Left lung (tissue), 14 donors: ENCODE measurements at places on chromosomes 7 and 10. TPM values are rescaled to one million over a fixed set of nuclear protein-coding genes. Genes with fewer than 3 reads are reported as not detected.

The NPSR1 gene
- polyA plus RNA-seq = not detected

The CFAP70 gene
- 21.8 TPM for polyA plus RNA-seq

The ADAM12 gene
- 14.8 TPM for polyA plus RNA-seq

GRCh38 chr10:86681047-86681446 lies 12.7 kb downstream of the LDB3 start:
- no peak for DNase-seq

DNA sequence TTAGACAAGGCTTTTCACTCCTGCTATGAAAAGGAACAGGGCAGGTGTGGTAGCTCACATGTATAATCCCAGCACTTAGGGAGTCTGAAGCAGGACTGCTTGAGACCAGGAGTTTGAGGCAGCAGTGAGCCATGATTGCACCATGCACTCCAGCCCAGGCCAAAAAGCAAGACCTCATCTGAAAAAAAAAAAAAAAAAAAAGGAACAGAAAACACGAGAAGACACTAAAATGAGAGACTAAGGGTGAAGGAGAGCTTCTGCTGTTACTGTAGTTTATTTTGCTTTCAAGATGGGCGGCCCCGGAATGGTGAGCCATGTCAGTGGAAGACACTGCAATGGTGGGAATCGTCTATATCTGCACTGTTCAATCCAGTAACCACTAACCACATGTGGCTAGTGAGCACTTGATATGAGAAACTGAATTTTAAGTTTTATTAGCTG lies 9.9 kb downstream of the PIP4K2A start:
- no peak for DNase-seq

DNA sequence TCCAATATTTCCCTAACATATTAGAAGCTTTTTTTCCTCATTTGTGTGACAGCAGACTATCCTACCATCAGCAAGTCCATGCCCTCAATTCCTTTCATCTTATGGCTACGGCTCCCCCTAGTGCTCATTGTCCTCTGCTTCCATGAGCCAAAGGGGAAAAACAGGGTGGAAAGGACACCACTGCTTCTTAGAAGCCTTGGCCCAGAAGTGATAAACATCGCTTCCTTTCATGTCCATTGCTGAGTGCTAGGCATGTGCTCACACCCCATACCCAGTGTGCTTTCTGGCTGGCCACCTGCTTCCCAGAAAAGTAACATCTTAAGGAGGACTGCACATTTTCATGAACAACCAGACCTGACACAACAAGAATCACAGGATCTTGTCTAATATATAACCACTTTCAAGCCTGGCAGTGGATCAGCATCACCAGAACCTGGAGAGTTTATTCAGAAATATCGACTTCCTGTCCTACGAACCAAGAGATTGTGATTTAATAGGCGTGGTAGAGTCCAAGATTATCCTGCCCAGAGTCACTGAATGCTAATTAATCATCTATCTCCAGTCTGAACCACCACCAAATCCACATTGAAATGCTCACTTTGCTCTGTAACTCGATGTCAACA lies 650.5 kb upstream of the SORCS1 start:
- peak; percentile 29 for DNase-seq
